ENCODE measurements at places on chromosomes 16 and 17.

DNA sequence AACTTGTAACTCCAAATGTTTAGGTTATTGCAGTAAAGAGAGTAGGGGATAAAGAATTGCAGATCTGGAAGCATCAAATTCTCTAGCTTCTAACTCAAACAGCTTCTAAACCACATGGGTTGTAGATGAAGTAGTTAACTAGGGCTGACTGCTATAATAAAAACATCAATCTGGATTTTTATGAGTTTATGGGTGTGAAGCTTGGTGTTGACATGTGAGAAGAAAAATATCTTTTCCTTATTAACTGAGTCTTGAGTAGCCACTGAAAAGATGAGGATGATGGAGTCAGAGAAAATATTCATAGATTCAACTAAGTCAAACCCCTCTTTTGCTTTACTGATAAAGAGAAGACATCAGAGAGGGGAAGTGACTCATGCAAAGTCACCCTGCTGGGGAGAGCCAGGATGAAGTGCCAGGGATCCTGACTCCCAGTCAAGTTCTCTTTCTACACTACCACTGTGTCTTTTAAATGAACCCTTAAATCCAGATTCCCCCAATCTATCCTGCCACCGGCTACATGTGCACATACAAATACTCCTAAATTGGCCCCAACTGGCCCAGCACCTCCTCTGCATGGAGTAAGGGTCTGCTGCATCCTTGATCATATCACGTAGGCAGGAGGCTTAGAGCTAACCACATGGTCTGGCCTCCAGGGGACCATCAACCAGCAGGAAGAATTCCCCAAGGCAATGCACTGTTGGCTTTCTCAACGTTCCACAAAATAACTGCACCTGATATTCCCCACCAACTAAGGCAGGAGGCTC lies 264.0 kb upstream of the CCL2 start:
- DNase-seq: peak; percentile 67

DNA sequence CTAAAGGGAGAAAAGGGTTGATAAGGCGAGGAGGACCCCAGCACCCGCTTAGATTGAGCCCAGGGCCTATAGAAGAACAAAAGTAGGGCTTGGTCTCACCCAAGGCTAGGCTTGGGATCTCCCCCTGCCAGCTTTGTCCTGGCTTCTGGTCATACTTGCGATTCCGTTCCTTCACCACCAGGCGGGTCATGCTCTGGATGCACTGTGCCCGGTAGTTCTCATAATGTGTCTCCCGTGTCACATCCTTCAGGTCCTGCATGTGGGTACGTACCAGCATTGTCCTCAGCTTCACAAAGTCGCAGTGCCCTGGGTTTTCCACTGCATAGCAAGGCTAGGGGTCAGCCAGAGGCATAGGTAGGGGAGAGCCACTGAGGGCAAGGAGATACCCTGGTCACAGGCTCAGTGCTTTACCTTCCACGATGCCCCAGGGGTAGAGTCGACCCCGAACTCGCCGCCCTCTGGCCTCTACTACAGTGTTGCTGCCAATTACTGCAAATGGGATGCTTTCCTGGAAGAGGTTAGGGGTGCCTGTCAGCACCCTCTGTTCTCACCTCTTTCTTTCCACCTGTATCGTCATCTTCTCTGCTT lies 6.5 kb upstream of the MTMR4 start:
- DNase-seq: peak; percentile 60

DNA sequence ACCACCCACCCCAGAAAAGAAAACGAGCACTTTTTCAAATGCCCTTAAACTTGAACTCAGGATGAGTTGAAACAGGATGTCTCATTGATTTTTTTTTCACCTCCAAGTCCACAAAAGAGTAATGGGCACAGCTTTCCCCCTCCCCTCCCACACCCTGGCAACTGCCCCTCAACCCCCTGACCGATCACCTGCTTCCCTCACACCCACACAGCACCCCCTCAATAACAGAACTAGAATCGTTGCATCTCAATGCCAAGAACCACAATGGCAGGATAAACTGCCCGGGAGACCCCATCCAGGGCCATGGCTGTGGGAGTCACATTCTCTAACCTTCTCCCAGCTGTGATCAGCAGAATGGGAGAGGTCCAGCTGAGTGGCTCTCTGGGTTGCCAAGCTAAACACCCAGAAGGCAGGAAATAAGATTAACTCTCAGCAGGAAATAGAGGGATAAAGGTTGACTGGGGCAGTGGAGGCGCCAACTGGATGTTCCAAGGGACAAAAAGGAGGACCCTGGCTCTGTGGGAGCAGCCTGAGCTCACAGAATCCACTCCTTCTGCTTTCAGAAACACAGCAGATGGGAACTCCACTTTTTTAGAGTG lies 128.0 kb upstream of the SDK2 start:
- DNase-seq: no peak

GRCh38 chr16:17404941-17405689 lies 65.6 kb downstream of the XYLT1 start:
- DNase-seq: no peak

- no peak for DNase-seq
Observed at GRCh38 chr17:3909257-3909656, 7.0 kb downstream of the P2RX1 start.

GRCh38 chr16:88423448-88423850 lies 29.6 kb upstream of the ZFPM1 start:
- DNase-seq: no peak
